ENCODE measurements at places on chromosomes 3 and 15. TPM values are rescaled to one million over a fixed set of nuclear protein-coding genes. Genes with fewer than 3 reads are reported as not detected.

GRCh38 chr3:162125790-162126189, 629.2 kb downstream of the OTOL1 start:
- DNase-seq = no peak

DNA sequence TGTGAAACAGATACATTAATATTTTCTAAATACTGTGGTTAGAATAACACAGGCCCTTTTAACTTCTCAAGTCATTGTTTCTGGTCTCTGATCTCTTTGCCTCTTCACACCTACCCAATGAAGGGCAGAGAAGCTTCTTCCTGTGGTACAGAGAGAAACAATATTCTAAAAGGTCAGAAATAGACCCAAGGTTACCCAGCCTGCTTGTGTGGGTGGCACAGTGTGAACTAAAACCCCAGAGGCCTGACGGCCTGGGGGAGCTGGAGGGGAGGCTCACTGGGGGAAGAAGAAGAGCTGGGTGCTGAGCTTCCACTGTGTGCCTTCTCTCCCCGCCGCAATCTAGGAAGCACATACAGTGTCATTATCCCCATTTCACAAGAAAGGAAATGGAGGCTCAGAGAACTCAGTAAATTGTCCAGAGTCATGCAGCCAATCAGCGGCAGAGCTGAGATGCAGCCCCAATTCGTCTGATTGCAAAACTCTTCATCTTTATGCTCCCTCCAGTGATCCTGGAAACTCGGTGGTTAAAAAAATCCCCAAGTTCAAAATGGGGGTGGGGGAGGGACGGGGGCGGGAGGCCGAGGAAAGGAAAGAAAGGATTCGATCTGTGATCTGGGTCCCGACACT, 64.1 kb upstream of the HEG1 start:
- no peak for DNase-seq

DNA sequence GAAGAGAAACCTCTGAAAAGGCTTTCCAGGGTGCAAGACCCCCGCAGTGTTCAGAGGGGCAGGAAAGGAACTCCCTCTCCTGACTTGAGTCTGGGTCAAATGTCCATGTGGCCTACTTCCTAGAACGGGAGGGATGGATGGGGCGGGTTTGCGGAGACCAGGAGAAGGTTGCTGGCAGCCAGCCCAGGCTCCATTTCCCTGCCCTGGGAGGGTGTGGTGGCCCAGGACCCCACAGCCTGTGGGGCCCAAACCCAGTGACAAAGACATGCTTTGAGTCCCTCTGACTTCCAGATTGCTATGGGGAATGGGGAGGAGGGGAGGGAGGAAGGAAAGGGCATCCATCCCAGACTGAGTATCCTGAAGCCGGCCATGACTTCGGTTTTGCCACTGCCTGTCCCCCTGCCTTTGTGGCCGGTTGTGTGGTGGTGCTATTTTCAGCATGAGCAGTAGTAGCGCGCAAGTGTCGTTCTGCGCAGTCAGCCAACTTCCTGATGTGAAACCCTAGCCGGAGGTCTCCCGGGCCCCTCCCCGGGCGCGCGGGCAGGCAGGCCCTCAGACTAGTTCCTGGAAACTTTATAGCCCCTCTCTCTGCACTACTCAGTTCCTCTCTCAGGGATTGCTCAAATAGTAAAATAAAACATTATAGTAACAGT, 24.4 kb downstream of the MAGEF1 start:
- no peak for DNase-seq

GP9 gene
- total RNA-seq = not detected

GUCA1C gene
- total RNA-seq = not detected

CASR gene
- not detected for total RNA-seq

GRCh38 chr3:151315136-151315535, 1.5 kb downstream of the GPR87 start:
- DNase-seq = no peak

DNA sequence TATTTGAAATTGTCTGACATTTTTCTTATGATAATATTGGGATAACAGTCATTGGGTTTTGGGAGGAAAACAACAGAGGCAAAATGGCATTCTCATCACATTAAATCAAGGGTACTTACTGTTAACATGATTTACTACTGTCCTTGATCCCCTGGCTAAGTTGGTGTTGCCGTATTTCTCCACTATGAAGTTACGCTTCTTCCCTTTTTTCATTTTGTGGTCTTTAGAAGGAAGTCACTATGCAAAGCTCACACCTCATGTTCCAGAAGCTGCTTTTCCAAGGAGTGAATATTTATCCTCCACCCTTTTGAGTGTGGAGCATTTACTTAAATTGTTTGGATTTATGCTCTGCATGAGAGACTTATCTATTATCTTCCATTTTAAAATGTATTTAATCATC, 63.7 kb downstream of the ALCAM start:
- no peak for DNase-seq

GRCh38 chr3:191328383-191328961, 722 bp upstream of the CCDC50 start:
- DNase-seq = no peak

NAALADL2 gene
- total RNA-seq = 10.3 TPM

GRCh38 chr15:77702211-77702957, 69.7 kb upstream of the LINGO1 start:
- no peak for DNase-seq

DNA sequence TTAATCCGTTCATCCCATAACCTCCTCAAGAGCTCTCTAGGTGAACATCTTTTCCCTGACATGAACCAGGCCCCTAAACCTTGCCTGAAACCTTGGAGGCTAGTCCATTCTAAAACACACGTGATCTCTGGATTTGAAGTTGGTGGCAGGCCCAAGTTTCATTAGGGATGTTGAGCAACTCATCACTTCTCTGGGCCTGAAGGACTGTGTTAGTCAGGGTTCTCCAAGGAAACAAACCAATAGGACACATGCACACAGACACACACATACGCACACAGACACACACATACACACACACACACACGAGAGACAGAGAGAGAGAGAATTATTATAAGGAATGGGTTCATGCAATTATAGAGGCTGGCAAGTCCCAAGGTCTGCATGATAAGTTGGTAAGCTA, 31.9 kb downstream of the ACAN start:
- DNase-seq = no peak

ATP13A5 gene
- not detected for total RNA-seq

DNA sequence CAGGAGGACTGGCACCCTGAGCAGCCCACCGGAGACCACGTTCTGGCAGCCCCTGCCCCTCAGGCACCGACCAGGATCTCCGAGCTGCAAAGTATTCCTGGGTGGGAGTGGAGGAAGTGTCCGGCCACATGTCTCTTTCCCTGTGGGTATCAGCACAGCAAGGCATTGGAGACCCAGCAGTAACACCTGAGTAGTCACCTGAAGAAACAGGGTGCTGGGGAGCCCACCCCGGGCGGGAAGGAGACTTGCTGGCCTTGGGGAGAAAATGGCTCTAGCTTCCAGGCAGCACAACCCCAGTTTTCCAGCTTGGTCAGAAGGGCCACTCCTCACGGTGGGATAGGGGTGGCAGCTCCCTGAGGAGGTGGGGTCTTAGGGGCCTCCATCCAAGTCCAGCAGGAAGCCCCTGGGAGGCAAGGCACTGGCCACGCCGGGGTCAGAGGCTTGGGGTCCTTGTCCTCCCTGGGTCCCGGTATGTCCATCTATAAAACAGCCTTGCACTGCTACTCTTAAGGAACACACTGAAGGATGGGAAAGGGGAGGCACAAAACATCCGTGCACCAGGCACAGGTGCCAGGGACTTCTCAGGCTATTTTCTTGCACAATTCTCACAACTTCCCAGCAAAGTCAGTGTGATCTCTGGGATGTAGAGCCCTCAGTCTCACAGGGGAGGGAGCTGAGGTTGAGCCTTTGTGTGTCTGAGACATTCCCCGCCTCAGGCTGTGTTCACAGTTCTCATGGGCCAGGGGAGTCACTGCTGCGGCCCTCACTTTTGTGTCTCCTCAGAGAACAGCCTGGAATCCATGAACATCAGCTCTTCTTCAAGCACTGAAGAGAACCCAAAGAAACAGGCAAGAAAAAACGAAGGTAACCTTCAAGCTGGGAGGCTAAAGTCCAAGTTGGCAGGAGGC, 11.9 kb downstream of the CFAP100 start:
- DNase-seq = no peak

MESP2 gene
- 1.5 TPM for total RNA-seq

DNA sequence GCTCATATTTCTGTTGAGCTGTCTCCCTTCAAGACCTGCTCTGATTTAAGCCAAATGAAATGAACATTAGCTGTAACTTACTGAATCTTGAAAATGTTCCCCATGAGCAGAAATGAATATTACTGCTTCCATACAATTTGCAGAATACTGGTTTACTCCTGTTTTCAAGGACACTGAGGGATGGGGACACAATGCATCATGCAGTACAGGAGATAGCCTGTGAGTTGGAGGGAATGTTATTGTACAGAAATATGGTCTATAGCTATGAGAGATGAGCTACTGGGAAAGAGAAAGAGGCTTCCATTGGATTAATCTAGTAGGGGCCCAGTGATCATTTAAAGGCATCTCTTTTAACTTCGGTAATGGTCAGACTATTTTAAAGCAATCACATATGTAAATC, 798.2 kb downstream of the GRM7 start:
- no peak for DNase-seq

DNA sequence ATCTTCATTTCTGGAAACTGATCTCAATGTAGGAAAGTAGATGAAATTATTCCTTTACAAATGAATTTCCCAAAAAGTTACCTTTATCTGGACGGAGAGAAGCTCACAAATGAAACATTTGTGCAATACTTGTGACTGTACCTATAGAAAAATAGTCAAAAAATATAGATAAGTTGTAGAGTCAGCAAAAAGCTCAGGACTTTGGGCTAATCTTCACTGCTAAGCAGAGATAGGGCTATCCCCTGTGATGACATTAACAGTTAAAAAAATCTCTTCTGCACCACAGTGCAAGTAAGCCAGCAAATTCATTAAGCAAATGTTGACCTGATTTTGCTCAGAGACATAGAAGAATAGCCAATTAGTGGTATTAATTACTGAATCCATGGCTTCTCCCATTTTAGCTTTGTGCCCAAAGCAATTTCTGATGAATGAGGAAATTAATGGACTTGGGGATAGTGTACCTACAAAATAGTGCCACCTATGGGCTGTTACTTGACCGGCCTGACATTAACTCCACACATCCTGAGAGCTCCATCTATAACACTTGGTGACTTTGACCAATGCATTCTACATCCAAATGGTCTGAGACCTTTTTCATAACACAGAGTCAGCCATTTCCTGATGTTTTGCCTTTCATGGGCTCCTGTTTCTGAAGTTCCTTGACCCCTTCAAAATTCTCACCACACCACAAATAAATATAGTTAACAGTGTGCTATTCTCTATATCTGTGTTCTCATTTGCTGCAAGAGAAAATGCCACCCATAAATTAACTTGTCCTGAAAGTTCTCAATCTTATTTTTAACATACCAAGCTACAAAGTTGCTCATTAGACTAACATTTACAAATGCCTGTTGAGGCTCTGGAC, 105.0 kb downstream of the SSR3 start:
- DNase-seq = no peak

GABRR3 gene
- total RNA-seq = not detected

IL20RB gene
- 40.0 TPM for total RNA-seq

DUOXA2 gene
- not detected for total RNA-seq

MINAR1 gene
- total RNA-seq = 0.60 TPM

CHST13 gene
- 7.2 TPM for total RNA-seq

GRCh38 chr3:88198121-88198520, 48.4 kb downstream of the C3orf38 start:
- no peak for DNase-seq

DNA sequence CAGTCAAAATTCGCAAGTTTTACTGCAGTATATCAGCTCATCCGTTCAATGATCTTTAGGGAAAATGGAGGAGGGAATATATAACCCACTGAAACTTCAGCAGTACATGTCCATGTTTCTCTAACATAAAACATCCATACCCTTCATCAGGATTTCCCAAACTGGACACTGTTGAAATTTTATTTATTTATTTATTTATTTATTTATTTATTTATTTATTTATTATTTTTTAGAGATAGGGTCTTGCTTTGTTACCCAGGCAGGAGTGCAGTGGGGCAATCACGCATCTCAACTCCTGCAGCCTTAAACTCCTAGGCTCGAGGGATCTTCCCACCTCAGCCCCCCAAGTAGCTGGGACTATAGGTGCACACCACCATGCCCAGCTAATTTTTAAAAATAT, 14.8 kb upstream of the HLTF start:
- DNase-seq = no peak

NEK10 gene
- total RNA-seq = 2.4 TPM
